ENCODE measurements at places on chromosomes 7 and 10.
A peak's percentile ranks its signal among the peaks of the same experiment; 100 is the strongest.

GRCh38 chr10:52256832-52257691 lies 57.0 kb upstream of the DKK1 start:
- H3K27ac ChIP-seq = peak overlapping the region; percentile 93
- DNase-seq = peak; percentile 94
- H3K4me3 ChIP-seq = peak overlapping the region; percentile 43
- H3K27me3 ChIP-seq = no peaks in the 10 kb centered on the region
- H3K36me3 ChIP-seq = no peaks in the 10 kb centered on the region

GRCh38 chr10:1546431-1547110 lies 190.8 kb downstream of the ADARB2 start:
- no peak overlapping the region for H3K27ac ChIP-seq
- no peak for DNase-seq
- H3K27me3 ChIP-seq = no peaks in the 10 kb centered on the region
- H3K4me3 ChIP-seq = no peak overlapping the region

- no peak overlapping the region for H3K27ac ChIP-seq
- H3K4me3 ChIP-seq = no peak overlapping the region
- H3K4me1 ChIP-seq = no peaks in the 10 kb centered on the region
- H3K27me3 ChIP-seq = no peaks in the 10 kb centered on the region
Measured at GRCh38 chr7:36013246-36014014, 139.6 kb upstream of the EEPD1 start.

DNA sequence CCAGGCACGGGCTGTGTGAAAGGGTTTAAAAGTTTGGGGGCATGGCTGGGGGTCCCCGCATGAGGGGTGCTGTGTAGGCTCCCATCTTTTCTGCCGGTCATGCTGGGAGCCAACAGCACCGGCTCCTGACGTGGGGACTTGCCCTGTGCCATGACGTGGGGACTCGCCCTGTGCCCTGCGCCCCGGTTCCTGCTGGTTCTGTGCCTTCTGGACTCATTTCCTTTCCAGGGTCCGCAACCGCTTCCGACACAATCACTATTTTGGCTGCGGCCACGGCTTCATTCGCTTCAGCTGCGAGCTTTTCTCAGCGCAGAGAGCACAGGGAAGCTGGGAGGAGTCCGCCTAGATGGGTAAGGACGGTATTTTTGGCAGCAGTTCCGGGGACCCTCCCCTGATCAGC lies 7.6 kb upstream of the GIMAP8 start:
- DNase-seq = no peak
- no peak overlapping the region for H3K27ac ChIP-seq
- no peak overlapping the region for H3K4me3 ChIP-seq
- peaks cover 12% of the 10 kb centered on the region for H3K36me3 ChIP-seq

GRCh38 chr10:37379991-37380390 lies 254.6 kb downstream of the ANKRD30A start:
- H3K4me1 ChIP-seq = no peaks in the 10 kb centered on the region
- DNase-seq = no peak
- no peaks in the 10 kb centered on the region for H3K27me3 ChIP-seq
- H3K27ac ChIP-seq = no peak overlapping the region

GRCh38 chr7:148265896-148266295 lies 324.7 kb upstream of the C7orf33 start:
- no peak overlapping the region for H3K27ac ChIP-seq
- no peaks in the 10 kb centered on the region for H3K27me3 ChIP-seq
- H3K4me1 ChIP-seq = 0 out of 2 replicates have a peak, but pooled peaks cover 5% of the 10 kb centered on the region
- no peaks in the 10 kb centered on the region for H3K36me3 ChIP-seq
- no peak overlapping the region for H3K4me3 ChIP-seq
- DNase-seq = no peak

DNA sequence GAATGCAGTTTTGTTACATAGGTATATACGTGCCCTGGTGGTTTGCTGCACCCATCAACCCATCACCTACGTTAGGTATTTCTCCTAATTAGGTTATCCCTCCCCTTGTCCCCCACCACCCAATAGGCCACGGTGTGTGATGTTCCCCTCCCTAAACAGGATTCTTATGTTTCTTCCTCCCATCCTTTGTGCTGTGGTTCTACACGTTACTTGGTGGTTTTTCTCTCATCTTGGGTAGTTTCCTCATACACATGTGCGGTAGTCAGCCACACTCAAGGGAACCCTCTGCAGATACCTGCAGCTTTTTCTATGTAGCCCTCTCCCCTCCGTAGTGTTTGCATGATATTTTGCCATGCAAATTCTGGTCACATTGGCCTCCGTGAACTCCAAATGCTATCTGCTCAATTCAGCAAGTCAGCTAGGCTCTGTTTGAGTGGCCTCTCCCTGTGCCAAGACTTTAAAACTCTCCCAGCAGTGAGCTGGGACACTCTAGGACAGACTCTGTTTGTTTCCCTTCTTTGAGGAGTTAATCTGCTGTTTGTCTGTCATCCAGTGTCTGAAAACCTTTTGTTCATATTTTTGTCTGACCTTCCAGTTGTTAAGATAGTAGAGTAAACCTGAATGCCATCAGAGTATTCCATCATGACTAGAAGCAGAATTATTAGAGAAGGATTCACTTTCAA lies 41.0 kb downstream of the RABGEF1 start:
- no peak overlapping the region for H3K27ac ChIP-seq
- no peak overlapping the region for H3K4me3 ChIP-seq

DNA sequence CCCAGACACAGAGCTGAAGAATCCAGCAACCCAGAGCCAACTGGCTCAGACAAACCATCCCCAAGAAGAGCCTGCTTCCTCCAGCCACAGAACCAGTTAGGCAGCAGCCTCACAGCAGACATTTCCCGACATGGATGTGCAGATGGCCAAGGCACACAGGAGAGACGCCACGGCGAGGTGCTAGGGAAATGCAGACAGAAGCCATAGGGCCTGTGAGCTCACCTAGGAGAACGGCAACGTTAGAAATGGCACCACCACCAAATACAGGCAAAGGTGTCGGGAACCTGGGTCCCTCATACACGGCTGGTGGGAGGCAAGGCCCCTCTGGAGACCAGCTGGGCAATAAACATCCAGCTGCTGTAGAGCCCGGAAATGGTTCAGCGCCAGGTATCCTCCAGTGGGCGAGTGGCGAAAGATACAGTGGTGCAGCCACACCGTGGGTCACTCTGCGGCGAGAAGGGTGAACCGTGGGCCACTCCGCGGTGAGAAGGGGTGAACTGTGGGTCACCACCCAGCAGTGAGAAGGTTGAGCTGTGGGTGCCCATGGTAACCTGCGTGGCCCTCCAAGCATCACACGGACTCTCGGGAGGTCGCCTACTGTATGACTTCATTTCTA lies 31.2 kb downstream of the JAKMIP3 start:
- no peak overlapping the region for H3K27ac ChIP-seq
- no peaks in the 10 kb centered on the region for H3K4me1 ChIP-seq
- no peak for DNase-seq
- no peak overlapping the region for H3K4me3 ChIP-seq
- H3K27me3 ChIP-seq = peaks cover 33% of the 10 kb centered on the region

DNA sequence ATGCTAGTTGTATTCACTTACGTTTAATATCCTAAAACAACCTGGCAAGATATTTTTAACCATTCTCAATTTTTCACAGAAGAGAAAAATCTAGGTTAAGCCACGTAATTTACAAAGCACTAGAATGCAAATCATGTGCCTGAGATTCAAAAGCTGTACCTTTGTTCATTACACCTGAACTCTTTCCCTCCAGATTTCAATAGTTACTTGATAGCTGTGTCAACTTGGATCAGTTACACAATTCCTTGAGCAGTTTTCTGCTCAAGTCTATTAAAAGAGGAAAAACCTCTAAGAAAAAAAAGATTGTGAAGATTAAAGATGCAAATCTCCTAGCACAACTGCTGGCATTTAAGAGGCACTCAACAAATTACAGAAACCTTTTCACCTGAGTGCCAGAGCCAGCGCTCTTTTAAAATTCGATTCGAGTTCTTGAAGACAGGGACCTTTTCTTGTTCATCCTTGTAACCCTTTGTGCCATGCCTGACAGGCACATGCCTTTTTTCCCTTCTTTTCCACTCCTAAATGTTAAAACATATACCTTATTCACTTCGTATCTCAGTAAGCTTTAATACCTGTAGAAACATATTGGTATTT lies 886 bp downstream of the NSUN6 start:
- DNase-seq = peak; percentile 18
- peak overlapping the region; percentile 82 for H3K4me3 ChIP-seq
- H3K27ac ChIP-seq = peak overlapping the region; percentile 70
- no peaks in the 10 kb centered on the region for H3K27me3 ChIP-seq
- H3K4me1 ChIP-seq = peaks cover 11% of the 10 kb centered on the region

GRCh38 chr7:31744294-31744874 lies 57.4 kb downstream of the PPP1R17 start:
- H3K4me3 ChIP-seq = no peak overlapping the region
- H3K4me1 ChIP-seq = no peaks in the 10 kb centered on the region
- H3K27ac ChIP-seq = no peak overlapping the region
- no peaks in the 10 kb centered on the region for H3K36me3 ChIP-seq
- peak; percentile 59 for DNase-seq
- no peaks in the 10 kb centered on the region for H3K27me3 ChIP-seq

DNA sequence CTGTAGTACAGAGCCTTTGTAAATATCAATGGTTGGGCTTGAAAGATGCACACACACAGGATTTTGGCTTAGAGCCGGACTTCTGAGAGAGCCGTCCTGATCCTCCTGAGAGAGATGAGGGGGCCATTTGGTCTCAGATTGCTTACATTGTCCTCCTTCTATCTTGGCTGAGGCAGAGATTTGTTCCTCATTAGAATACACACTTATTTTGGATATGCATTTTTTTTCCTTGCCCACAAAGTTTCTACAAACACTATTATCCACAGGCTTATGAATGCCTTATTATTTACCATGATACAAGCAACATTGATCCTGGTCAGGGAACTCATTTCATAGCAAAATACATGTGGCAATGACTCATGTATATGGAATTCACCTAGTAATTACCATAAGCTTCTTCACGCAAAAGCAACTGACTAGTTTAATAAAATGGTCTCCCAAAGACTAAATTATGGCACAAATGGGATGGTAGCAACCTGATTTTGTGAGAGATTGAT lies 175.3 kb downstream of the MDFIC start:
- no peaks in the 10 kb centered on the region for H3K36me3 ChIP-seq
- no peaks in the 10 kb centered on the region for H3K27me3 ChIP-seq
- no peaks in the 10 kb centered on the region for H3K4me1 ChIP-seq
- DNase-seq = no peak
- no peak overlapping the region for H3K4me3 ChIP-seq
- H3K27ac ChIP-seq = no peak overlapping the region

DNA sequence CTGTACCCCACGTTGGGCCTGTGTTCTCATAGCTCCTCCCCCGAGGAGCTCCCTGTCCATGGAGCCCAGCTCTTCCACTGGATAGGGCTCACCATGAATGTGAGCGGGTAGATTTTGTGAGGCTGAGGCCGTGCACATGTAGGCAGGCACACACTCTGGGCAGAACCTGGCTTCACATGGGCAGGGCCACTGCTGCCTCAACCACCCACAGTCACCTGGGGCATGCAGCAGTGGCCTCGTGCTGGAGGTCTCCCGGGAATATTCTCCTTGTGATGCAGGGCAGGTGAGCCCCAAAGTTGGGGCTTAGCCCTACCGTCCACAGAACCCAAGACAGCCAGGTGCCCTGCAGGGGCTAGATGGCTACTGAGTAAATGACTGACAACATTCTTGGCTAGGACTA lies 116.6 kb downstream of the TMEM130 start:
- no peaks in the 10 kb centered on the region for H3K27me3 ChIP-seq
- no peak overlapping the region for H3K4me3 ChIP-seq
- no peaks in the 10 kb centered on the region for H3K36me3 ChIP-seq
- DNase-seq = no peak
- H3K4me1 ChIP-seq = no peaks in the 10 kb centered on the region
- no peak overlapping the region for H3K27ac ChIP-seq

DNA sequence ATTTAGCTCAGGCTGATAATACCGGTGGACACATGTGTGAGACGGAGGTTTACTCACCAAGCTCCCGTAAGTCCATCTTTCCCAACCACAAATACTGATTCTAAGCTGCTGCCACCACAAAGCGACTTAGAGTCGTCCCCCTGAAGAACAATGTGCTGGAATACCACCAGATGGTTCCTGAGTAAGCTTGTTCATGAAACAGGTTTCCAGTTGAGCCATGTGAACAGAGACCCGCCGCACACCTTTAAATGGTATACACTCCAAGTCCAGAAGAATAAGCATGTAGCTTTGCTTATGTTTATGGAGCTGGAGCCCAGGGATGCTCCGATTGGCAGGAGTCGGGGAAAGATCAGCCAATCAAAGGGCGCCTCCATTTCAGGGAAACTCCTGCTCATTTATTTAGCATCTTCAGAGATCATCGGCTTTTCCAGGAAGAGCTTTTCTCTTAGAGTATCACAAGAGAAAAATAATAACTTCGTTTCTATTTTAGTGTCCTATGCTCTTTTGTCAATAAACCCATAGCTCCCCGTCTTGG lies 261.6 kb upstream of the AOAH start:
- H3K4me1 ChIP-seq = no peaks in the 10 kb centered on the region
- no peak for DNase-seq
- H3K36me3 ChIP-seq = no peaks in the 10 kb centered on the region
- no peak overlapping the region for H3K27ac ChIP-seq

- no peaks in the 10 kb centered on the region for H3K27me3 ChIP-seq
- DNase-seq = no peak
- no peaks in the 10 kb centered on the region for H3K36me3 ChIP-seq
- peaks cover 21% of the 10 kb centered on the region for H3K4me1 ChIP-seq
- no peak overlapping the region for H3K4me3 ChIP-seq
- no peak overlapping the region for H3K27ac ChIP-seq
Measured at GRCh38 chr10:79020015-79020491, 48.7 kb upstream of the ZMIZ1 start.

DNA sequence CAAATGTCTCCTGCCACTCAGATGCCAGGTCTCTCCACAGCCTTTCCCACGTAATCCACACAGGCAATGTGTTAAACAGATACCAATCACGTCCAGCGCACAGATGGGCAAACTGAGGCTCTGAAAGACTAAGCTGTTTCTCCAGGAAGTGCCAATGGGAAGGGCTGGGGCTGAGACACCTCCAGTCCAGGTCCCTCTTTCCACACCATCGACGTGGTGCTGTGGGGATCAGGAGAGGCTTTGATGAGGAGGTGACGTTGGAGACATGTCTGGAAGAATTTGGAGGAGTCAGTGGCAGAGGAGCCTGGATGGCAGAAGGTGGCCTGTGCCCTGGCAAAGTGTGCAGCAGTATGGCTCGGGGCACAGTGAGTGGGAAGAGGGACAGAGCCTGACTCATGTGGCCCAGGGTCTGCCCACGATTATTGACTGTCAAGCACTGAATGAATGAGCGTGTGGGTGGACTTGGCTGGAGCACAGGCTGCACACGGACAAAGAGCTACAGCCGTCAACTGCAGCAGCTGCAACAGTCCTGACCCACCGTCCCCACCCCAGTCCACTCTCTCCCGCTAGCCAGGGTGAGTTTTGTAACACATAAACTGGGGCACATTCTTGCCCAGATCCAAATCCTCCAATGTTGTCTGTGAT lies 40.8 kb upstream of the HSPA12A start:
- peaks cover 10% of the 10 kb centered on the region for H3K4me1 ChIP-seq
- no peaks in the 10 kb centered on the region for H3K36me3 ChIP-seq
- no peak overlapping the region for H3K4me3 ChIP-seq
- H3K27ac ChIP-seq = no peak overlapping the region
- DNase-seq = no peak
- H3K27me3 ChIP-seq = no peaks in the 10 kb centered on the region
